ENCODE measurements at places on chromosomes 7 and 10. TPM values are rescaled to one million over a fixed set of nuclear protein-coding genes. Genes with fewer than 3 reads are reported as not detected.
A peak's percentile ranks its signal among the peaks of the same experiment; 100 is the strongest.

The ODAD2 gene
- total RNA-seq, result not detected

The CALCR gene
- total RNA-seq, result not detected

DNA sequence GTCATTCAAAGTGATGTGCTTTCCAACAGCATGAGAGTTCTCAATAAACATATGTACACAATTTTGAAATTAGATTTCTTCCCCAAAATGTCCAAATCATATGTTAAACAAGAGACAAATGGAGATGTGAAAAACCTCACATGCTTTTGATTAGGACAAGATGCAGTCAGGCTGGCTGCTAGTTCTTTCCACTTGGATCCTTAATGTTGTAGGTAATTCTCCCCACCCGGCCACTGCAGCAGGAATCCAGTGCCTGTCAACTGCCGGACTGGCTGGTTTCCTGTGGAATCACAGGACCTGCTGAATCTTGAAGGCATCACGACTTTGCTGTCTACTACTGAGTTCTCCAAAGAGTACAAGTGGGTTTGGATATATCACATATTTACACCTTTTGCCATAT, 138.6 kb upstream of the AKR1E2 start:
- ATAC-seq, result no peak

DNA sequence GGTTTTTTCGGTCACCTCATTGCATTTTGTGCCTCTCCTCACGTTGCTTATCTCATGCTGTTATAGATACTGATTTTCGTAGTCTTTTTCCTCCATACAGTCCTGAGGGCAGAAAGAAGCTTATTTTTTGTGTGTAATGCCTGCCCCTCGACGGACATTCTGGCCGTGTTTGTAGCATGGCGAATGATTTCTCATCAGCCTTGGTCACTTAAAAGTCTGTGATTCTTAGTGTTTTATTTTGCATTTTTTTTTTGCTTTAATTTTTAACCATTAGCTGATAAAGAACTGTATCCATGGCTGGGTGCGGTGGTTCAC, 469 bp upstream of the NOC3L start:
- ATAC-seq, result peak; percentile 12

GRCh38 chr7:8389593-8390261, 43.7 kb upstream of the NXPH1 start:
- no peak for ATAC-seq

All from activated T-helper 17 cell treated with anti-CD3 and anti-CD28 coated beads, Interleukin-2, amount 50 U/mL, for 72 hours (primary cell).